CD4-positive, alpha-beta T cell treated with Interferon gamma for 1 hour (primary cell): ENCODE measurements at places on chromosomes 7 and 10.

DNA sequence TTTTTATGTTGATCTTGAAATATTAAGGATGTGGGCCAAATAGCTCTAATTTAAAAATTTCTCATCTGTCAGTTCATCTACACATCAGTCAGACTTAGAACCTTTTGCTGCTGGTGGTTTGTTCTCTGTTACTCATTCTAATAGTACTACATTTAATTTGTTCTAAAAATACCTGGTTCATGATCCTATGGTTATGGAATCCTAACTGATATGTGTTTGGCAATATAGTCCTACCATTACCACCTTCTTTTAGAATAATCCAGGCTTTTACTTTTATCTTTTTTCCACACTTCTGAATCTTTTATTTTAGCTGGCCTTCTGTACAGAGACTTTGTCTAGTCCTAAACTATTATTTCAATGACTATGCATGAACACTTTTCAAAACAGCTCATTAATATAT lies 116.9 kb downstream of the SVOPL start:
- no peak for DNase-seq

DNA sequence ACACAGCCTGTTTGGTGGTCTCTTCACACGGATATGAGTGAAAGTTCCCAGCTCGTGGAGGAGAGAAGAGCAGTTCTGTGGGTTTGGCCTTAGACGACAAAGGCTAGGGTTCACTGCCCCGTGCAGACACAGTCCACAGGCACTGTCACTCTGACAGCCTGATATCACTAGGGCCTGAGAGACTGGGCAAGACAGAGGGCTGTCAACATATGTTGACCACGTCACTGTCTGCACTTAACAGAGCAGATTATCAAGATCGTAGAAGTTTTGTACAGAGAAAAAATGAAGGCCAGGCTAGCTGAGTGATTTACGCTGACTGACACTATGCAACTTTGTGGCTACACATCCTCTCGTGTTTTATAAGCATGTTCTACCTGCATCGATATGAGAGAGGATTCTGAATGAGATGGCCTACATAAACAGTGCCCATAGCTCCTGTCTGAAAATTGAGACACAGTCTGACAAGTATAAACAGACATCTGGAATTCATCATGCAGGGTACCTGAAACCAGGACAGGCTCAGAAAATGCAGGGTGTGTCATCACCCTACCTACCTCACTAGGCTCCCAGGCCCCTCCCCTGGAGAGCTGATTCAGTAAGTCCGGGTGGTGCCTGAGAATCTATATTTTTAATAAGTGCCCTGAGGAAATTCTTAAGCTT lies 120.0 kb downstream of the SGMS1 start:
- no peak for DNase-seq

GRCh38 chr7:82129091-82129490 lies 314.5 kb downstream of the CACNA2D1 start:
- DNase-seq: no peak

DNA sequence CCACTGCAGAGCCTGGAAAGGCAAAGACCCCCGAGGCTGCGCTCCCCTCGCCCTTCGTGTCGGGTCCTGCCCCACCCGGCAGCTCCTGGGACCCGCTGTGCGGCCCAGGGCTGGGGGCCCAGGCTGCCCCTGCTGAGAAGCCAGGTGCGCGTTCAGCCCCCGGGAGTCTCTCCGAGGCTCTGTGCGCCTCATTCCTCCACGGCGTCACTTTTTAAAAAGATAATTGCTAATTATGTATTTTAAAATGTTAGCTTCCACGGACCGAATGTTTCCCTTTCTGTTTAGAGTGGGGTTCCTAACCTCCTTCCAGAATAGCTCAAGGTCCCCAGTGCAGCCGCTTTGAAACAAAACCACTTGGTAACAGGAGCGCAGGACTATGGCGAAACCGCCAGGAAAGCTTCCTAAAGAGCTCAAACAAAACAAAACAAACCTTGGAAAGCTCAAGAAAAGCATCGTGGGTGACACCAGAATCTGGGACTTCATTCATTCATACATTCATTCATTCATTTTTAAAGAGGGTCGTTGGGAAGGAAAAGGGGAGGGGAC lies 45.6 kb downstream of the PDIA4 start:
- no peak for DNase-seq

- no peak for DNase-seq
Observed at GRCh38 chr7:35248576-35249536, 5.0 kb downstream of the TBX20 start.

GRCh38 chr10:71909399-71910083 lies 54.7 kb upstream of the CHST3 start:
- no peak for DNase-seq

DNA sequence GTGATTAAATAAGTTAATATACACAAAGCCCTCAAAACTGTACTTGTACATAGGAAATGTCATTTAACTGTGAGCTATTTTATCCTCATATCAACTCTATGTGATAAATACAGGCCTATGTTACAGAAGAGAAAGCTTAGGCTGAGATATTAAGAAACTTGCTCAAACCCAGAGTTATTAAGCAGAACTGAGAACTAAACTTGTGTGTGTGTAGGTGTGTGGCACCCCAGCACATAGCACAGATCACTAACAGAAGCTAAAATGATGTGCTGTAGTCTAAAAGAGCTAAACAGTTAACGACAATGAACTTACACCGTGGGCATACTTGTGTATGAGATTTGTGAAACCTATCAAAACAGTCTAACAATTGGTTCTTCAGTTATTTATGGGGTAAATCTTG lies 34.5 kb downstream of the MTPN start:
- DNase-seq: no peak

GRCh38 chr7:45645141-45645969 lies 71.2 kb downstream of the ADCY1 start:
- DNase-seq: no peak

DNA sequence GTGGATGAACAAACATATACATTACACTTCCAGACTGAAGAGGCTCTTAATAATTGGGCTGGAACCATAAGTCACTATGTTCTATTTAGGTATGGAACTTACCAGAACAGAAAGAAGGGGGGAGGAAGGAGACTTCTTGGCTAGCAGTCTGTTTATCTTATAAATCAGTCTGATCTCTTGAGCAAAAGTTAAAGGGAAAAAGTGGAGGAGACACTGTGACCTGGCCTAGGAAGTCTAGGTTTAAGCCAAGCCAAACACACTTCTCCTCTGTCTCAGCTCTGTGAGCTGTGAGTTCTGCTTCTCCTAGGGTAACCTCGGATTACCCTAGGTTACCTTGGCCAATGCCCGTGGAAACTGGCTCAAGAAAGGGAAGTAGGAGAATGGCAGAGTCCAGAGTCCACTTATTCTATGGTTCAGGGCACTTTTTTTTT lies 95.2 kb downstream of the PFKFB3 start:
- DNase-seq: no peak

DNA sequence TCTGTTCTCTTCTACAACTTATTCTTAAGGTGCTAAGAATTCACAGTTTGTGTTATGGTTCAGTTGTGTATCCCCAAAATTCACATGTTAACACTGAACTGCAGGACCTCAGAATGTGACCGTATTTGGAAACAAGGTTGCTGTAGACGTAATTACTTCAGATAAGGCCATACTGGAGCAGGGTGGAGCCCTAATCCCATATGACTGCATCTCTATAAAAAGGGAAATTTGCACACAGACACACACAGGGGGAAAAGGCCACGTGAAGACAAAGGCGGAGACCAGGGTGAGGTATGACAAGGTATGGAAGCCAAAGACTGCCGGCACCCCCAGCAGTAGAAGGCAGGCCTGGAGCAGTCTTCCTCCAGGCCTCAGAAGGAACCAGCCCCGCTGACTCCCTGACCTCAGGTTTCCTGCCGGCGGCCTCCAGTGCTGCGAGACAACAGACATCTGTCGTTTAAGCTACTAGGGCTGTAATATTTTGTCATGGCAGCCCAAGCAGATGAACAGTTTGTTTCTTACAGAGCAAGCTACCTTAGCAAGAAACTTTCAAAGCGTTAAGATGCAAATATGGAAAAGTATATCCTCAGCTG lies 98.7 kb downstream of the PROSER2 start:
- no peak for DNase-seq

DNA sequence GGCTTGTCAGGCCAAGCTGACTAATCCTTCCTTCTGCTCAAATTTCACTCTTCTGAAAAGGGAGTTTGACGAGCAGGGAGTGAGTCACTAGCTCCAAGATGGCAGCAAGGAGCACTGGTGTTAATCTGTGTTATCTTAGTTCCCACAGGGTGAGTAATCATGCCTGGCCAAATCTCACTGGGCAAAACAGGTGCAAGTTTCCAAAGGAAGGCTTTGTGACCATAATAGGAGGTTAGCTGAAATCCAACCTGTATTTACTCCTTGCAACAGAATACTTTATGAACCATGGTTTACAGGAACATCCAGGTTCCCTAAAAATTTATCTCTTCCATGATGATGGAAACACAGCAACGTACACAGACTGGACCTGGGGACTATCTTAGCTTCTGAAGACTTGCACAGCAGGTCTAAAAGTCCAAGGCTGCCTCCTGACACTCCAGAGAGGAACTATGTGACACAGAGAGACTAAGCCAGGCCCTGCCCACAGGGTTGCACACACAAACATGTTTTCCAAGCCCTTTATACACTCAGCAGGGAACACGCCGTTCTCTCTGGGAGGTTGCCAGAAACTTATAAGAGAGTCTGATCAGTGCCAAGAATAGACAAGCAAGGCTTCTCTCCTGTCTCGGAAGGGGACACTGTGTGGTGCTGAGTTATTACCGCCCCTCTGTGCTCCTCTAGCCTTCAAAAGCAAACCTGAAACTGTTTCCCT lies 46.3 kb downstream of the PDK4 start:
- DNase-seq: no peak

GRCh38 chr7:145784809-145785780 lies 331.5 kb upstream of the CNTNAP2 start:
- no peak for DNase-seq

DNA sequence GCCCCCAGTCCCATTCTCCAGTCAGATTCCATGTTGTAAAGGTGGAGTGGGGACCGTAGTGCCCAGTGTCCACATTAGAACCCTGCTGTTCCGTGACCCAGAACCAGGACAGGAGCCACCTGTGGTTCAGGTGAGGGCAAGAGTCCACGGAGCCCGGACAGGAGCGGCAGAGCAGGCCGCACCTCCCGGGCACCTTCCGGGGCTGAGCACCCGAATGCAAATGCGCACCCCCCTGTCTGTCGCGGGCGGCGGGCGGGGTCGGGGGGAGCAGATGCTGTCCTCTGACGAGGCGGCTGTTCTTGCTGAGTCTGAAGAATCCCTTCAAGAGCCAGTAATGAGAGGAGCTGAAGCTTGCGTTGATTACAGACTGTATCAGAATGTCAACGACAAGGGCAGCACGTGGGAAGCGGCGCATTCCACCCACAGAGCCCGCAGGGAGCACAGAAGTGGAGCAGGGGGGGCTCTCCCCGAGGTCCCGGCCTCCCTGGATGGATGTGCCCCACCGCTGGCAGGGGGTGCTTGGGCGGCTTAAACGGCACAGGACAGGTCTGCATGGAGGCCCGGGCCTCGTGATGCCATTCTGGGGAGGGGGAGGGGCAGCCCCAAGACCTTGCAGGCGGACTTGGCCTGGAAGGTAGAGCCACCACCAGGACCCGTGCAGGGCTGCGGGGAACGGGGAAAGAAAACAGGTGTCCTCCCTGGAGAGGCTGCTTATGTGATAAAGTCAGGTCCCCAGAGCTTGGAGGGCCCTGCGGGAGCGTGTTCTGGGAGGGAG lies 407.5 kb upstream of the RNF32 start:
- no peak for DNase-seq

- DNase-seq: no peak
Observed at GRCh38 chr7:26305869-26306665, 14.4 kb downstream of the SNX10 start.

DNA sequence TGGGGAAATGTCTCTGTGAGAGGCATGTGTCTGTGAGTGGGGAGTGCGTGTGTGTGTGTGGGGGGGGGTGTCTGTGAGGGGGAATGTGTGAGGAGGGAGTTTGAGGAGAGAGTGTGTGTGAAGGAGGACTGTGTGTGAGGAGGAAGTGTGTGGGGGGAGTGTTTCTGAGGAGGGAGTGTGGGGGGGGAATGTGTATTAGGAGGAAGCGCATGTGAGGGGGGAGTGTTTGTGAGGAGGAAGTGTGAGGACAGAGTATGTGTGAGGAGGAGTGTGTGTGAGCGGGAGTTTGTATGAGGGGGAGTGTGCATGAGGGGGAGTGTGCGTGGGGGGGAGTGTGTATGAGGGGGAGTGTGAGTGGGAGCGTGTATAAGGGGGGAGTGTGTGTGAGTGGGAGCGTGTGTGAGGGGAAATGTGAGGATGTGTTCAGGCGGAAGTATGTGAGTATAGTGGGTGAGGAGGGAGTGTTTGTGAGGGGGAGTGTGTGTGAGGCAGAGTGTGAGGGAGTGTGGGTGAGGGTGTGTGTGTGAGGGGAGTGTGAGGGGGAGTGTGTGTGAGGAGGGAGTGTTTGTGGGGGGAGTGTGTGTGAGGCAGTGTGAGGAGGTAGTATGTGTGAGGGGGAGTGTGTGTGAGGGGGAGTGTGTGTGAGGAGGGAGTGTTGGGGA lies 21.8 kb upstream of the PTPRN2 start:
- no peak for DNase-seq

DNA sequence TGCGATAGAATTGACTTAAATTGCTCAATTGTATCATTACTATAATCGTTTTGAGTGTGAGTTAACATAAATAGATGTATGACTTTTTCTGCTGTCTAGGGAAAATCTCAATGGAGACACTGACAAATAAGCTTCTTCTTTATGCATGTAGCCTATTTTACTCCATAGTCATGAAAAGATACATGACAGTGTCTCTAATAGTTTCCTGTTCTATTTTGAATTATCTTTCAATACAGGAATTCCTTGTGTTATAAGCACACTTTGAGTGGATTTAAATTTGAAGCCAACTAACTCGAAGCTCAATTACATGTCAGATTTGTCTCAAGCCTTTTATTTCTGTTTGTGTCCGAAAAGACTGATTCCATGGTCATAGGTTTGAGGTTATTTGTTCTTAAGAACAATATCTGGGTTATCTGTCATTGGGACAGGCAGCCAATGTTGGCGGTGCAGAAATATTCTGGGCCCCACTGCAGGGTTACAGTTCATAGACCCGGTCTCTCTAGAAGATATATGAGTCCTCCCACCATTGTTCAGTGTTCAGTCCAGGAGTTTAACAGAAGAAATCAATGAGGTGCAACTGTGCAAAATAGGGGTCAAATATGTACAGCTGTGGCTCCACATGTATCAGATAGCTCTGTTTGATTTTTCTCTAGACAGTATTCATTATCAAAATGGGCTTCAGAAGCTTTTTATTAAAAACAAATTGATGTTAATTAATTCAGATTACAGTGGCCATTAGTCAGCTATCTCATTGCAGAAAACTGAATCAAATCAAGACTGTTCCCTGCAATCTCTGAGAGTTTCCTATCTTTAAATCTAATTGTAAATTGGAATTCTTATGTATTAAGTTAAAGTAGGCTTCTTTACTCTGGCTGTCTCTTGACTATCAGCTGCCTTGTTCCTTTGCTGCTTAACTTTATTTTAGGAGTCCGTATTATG lies 1238.8 kb downstream of the NXPH1 start:
- no peak for DNase-seq

GRCh38 chr10:132307823-132308586 lies at the start of gene STK32C:
Gene STK32C (minus strand): TSS chr10:132307950. CDS start chr10:132307833, 117 bp downstream.
- peak; percentile 91 for DNase-seq

- DNase-seq: no peak
Observed at GRCh38 chr10:129472696-129473555, 5.9 kb downstream of the MGMT start.
